Left lung (tissue), 14 donors: ENCODE measurements at places on chromosomes 2 and 18.

GRCh38 chr18:36513556-36513955 lies 216.0 kb downstream of the FHOD3 start:
- peak; percentile 12 for DNase-seq

DNA sequence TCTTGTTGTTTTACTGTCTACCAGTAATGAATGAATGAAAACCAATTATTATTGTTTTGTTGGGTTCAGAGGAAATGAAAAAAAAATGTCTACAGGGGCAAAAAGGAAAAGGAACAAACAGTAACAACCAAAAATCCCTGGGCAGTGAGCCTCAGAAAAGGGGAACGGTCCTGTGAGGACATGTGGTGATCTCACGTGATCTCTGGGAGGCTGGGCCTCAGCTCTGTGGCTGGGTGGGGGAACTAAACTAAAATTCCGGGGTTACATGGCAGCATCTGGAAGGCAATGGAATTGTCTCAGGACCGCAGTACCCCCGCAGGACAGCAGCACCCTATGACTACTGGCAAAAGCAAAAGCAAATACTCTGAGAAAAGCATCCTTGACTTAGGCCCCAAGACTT lies 80.1 kb downstream of the AFF3 start:
- no peak for DNase-seq

GRCh38 chr2:195212586-195212985 lies 444.4 kb upstream of the SLC39A10 start:
- no peak for DNase-seq

DNA sequence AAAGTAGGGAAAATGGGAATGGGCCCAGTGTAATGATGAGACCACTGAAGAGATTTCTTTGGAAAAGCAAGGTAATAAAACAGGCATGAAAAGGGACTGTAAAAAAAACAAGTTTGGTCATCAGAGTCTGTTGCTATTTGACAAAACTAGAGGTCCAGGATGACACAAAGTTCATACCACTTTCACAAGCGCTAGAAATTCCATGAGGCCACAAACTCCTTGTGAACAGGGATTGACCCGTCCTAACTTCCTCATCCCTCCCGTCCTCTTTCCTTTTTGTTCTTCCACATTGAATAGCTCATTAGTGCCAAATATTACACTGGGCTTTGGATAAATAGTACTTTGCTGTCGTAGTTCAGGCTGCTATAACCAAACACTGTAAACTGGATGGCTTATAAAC lies 188.8 kb upstream of the EPC2 start:
- no peak for DNase-seq

GRCh38 chr2:167953776-167954175 lies 293.6 kb downstream of the STK39 start:
- DNase-seq = no peak

DNA sequence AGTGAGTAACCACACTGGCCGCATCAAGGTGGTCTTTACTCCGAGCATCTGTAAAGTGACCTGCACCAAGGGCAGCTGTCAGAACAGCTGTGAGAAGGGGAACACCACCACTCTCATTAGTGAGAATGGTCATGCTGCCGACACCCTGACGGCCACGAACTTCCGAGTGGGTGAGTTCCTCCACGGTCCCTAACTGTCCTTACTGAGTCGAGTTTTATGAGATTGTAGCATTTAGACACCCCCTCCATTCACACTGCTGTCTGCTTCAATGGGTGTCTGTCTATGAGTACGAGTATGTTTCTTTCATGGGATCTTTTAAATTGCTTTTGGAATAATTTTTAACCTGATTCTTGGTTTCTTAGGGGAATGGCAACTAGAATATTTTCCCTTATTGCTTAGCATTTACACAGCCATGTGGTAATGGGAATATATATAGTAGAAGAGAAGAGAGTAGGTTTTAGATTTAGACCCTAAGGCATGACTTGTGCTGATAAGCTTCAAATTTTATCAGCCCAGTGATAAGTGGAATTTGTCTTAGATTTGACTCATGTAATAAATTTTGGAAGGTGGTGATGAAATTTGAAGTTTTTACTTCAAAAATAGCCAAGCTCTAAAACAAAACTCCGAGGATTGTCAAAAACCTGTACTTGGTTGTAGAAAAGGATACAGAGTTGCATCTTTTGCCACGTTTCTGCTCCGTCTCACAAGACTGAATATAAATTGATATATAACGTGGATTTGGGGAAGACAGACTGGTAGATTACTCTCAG lies 188.2 kb downstream of the LTBP1 start:
- DNase-seq = no peak

DNA sequence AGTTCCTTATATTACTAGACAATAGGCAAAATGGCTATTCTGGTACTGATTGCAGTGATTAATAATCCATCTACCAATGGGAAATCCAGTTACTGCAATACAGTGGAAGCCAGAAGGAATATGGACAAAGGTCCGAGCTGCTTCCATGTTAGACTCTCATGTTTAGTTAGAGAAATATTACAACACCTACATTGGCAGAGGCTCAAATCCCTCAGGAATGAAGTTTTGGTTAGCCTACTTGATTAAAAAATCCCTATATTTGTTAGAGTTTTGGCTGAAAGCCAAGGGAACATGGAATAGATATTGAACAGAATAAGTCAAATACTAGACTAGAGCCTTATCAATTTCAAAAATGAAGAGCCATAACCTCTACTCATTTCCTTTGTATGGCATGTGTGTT lies 48.5 kb downstream of the ARL6IP6 start:
- no peak for DNase-seq

GRCh38 chr2:72778410-72778809 lies 47.4 kb downstream of the EXOC6B start:
- DNase-seq = no peak

DNA sequence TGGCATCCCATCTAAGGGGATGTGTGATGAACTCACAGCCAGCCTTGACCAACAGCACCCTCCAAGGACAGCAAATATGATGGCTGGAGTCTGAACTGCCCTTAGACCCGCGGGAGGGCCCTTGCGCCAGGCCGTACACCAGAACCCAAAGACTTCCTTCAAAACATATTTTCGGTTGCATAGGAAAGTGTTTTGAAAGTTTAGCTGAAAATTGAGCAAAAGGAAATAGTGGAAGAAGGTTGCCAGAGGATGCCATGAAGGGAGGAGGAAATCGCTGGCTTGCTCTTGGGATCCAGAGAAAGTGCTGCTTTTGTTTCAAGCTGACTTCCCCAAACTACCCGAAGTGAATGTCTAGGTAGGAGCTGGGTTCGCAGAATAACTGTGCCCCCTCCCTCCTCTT lies 61.3 kb downstream of the IL1R2 start:
- no peak for DNase-seq

DNA sequence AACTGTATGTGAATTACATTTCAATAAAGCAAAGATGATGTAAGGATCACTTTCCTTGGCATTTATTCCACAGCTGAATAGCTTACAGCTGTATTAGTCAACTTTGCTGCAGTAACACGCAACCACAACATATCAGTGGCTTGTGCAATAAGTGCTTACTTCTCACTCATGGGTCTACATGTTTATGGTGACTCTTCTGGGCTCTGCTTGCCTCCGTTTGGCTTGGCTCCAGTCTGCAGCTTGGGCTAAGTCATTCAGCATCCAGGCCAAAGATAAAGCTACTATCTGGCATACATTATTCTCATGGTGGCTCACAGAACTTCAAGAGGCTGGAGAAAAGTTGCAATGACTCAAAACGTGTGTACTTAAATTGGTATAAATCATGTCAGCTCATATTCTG lies 355.0 kb downstream of the RNF144A start:
- no peak for DNase-seq

DNA sequence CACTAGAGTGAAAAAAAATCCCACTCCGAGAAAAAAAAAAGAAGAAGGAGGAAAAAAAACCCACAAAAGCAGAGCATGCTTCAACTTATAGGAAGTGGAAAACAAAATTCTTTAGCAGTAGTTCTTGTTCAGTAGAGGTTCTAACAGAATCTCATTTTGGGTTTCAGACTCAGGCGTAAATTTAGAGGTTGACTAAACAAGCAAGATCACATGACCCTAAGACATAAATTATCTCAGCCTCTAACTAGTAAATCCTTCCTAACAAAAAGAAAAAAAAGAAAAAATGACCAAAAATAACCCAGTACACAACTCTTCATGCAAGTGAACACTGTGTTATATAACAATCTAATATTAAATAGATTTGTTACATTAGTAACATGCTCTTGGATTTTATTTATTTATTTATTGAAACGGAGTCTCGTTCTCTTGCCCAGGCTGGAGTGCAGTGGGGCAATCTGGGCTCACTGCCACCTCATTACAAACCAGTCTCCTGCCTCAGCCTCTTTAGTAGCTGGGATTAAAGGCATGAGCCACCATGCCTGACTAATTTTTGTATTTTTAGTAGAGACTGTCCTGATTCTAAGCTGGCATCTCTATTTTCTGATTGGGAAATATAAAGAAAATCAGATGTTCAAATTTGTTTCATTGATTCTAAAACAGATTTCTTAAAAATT lies 35.4 kb downstream of the PPP4R3B start:
- no peak for DNase-seq

DNA sequence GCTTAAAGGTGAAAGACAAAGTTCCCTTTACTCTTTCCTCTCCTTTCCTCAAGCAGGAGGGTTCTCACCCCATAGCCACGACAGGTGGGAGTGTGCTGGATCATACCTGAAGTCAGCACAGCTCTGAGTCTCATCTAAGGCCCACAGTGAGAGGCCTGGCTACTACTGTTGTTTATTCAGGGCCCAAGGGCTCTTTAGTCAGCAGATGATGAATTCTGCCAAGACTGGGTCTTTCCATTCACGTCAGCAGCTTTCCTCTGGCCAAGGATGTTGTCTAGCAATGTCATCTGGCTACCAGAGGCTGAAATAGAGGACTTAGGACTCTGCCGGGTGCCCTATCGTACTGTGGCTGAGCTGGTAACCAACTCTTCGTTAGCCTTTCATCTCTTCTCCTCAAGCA lies 308.4 kb upstream of the THUMPD2 start:
- DNase-seq = no peak

- no peak for DNase-seq
These were observed 8.9 kb upstream of the NFE2L2 start for GRCh38 chr2:177273408-177273807.

GRCh38 chr2:40244251-40244650 lies 207.6 kb downstream of the SLC8A1 start:
- DNase-seq = no peak

DNA sequence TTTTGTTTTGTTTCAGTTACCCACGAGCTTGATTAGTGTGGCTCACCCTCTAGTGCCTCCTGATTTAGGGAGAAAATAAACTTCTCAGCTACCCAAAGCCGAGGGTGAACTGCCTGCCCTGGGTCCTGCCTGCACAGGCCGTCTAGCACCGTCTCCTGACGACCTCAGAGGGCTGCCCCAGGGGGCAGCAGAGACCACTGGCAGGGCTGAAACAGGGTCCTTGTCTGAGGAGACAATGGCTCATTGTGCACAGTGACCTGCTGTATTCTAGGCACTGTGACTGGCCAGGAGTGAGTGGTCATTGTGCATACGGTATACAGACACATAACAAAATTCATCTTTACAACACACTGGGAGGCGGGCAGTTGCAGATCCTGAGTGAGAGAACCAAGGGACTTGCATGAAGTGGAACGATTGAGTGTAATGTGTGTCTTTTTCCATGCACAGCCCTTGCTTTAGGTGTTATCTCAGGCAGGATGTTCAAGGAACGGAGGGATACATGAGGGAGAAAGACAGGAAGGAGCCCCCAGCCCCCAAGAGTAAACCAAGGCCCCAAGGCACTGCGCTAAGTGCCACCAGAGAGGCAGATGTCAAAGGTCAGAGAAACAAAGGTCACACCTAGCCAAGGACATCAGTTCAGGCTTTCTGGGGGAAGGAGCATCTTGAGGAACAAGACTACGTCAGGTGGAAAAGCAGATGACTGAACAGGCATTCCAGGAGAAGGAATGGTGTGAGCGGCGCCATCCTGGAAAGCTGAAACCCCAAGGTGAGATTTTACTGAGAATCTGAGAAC lies 421.3 kb downstream of the LPIN1 start:
- no peak for DNase-seq

DNA sequence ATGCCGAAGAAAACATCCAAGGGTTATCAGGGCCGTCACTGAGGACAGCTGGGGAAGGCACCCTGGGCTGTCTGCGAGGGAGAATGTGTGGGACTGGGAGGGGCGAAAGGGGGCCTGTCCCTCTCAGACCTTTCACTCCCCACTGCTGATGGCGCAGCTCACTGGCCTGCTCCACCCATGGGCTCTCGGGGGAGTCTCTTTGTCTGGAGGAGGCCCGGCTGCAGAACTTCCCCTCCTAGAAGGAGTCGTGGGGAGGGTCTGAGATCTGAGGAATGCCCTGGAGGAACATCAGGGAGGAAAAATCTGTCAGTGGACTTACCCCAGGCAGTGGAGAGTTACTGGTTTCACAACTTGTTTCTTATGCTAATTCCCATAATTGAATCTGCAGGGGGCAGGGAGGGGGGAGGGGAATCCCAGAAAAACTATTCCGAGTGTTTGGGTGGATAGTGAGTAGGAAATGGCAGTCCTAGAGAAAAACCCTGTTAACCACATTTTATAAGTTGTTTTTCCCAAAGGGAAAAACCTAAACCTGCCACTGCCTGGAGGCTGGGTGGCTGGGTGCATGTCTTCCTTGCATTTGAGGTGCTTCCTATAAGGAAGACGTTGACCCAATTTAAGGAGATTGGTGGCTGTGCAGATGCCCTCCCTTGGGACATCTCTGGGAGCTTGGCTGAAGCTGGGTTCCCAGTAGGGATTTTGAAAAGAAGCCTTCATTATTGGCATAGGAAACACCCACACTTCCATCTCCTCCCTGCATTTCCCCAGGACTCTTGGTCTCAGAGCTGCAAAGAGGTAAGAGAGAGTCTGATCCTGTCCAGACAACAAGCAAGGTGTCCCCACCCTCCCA lies 11.7 kb upstream of the SEMA4C start:
- DNase-seq = no peak

DNA sequence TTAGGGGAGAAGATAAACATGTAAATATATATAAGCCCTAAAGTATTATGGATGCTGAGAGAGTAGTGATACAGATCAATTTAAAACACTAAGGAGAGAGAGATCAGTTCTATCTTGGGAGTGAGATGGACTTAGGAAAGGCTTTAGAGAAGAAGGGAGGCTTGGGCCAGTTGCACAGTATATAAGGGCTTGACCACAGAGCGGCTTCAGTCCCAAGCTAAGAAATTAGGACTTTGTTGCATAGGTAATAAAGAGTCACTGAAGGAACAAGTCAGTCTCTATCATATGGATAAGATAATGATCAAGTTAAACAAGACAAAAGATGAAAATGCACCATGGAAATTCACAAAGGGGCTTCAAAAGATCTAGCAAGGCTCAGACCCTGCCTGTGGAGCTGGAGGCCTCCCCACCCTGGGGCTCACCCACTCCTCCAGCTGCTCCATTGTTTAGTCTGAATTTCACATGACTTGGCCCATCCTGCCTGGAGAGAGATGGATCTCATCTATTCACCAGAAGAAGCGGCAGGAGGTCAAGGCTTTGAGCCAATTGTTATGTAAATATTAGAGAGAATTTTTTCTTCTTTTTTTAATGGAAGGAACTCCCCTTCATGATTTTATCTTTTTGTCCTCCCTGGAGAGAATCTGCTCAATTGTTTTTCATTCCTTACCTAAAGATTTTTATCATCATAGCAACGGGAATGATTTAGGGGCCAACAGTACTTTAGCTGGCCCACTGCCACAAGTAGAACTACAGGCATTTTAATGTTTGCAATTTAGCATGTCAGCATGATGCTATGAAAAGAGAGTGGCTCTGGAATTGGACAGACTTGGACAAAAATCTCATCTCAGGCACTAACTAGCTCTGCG lies 44.0 kb downstream of the GYPC start:
- DNase-seq = no peak
